ENCODE measurements at places on chromosomes 12 and 14.

GRCh38 chr12:6399884-6400644 is 16.1 kb downstream of the LTBR start:
- DNase-seq, result no peak

GRCh38 chr12:117309276-117309925 is 52.0 kb downstream of the NOS1 start:
- no peak for DNase-seq

DNA sequence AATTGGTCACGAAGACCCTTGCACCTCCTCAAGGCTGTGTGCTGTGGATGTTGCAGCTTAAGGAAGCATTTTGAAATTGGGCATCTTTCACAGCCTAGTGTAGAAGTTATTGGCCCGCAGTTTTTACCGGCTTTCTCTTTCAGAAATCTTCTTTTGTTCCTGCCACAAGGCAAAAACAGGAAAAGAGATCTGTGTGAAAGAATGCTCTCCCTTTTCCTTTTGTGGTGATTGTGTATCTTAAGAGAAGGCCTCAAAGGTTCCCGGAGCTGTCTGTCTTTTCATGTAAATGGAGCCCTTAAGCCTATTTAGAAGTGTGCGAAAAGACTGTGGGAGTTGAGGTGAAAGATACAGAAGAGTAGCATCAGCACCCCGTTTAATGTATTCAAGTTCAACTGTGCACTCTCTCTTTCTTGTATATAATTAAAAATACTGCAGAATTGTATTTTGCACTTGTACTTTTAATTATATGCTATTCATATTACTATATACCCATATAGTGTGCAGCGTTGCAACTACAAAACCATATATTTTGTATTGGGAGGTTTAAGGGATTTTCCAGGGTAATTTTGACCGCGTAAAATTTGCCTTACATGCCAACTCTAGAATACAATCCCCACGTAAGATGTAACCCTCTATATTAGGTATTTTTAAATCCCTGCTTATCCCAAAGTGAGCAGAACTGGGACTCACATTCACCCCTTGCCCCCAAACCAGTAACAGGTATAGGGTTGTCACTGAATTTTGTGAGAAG is 441.7 kb downstream of the RAD51B start:
- DNase-seq, result no peak

- no peak for DNase-seq
These were observed 182.1 kb downstream of the CAPZA3 start for GRCh38 chr12:18919871-18920511.

GRCh38 chr12:120356567-120357030 is 12.4 kb downstream of the MSI1 start:
- DNase-seq, result peak; percentile 58

DNA sequence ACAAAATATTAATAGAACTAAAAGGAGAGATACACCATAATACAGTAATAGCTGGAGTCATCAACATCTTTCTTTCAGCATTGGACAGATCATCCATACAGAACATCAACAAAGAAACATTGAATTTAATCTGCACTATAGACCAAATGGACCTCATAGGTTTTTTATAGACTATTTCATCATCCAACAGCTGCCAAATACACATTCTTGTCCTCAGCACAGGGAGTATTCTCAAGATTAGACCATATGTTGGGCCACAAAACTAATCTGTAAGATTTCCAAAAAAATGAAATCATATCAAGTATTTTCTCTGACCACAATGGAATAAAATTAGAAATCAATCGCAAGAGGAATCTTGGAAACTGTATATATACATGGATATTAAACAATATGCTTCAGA is 86.9 kb downstream of the FSCB start:
- DNase-seq, result no peak

- no peak for DNase-seq
These were observed 269.8 kb upstream of the PWP1 start for GRCh38 chr12:107415834-107416233.

DNA sequence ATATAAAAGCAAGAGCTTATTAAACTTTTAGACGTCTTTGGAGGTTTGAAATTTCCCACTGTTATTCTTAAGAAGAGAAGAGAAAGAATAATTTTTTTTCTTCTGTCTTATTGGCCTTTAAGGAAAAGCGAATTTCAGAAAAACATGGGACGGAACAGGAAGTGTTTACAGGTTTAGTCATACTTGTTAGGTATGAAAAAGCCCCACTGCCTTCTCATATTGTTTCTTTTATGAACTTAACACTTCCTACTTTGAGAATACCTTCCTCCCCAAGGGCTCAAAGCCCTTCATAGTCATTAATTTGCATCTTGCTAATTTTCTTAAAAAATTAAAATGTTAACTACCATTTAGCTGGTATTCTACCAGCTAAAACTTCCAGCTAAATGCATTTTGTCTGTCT is 82.0 kb downstream of the ETV6 start:
- DNase-seq, result no peak

DNA sequence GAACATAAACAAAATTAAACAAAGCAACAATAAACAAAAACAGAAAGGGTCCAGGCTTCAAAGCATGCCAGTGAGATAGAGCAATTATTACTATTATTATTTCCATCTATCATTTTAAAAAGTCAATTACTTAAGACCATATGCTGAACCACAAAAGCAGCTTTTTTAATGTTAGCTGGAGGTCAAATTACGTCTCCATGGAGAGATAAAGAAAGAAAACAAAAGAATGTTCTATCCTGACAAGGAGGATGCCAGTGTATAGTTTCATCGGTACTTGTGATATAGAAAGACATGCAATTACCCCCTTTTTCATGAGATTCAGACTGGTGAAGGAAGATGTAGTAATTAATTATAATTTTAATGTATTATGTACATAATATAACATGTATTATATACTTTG is 81.6 kb upstream of the DCN start:
- no peak for DNase-seq

DNA sequence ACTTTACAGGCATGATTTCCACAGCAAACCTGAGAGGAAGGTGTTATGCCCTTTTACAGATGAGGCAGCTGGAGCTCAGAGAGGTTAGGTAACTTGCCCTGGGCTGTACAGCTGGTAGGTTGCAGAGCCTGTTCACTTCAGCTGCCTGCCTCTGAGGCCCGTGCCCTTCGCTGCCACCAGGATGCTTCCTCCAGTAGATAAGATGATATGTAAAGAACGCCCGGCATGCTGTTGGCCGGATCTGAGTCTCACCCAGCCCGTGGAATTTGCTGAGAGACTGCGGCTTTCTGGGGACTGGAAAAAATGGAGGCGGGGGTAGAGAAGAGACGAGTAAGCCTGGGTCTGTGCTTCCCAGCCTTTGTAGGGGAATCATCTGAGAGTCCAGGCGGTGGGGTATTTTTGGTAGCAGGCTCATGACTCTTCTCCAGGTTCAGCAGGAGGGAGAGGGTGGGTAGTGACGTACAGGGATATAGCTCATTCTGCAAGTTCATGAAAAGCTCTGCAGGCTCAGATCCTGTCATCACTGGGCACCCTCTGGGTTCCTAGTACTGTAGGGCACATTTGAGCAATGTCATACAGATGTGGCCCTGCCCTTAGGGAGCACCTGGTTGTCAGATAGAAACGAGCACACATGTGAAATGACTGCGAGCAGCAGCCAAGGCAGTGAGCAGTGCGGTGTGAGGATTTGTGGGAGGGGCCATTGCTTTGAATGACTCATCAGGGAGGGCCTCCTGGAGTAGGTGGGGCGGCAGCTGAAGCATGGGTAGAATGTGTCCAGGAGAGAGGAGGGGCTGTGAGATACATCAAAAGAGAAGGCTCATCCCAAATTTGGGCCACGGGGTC is 159.4 kb downstream of the TSPAN9 start:
- peak; percentile 2 for DNase-seq

Measured in stimulated activated CD8-positive, alpha-beta memory T cell treated with anti-CD3 and anti-CD28 coated beads, Interleukin-4, amount 100 ng/mL, for 24 hours (primary cell).